Esophagus squamous epithelium (tissue), 5 donors: ENCODE measurements at places on chromosomes 16 and 17.

- no peak for DNase-seq
Measured at GRCh38 chr17:81239714-81240555, 817 bp downstream of the NDUFAF8 start.

DNA sequence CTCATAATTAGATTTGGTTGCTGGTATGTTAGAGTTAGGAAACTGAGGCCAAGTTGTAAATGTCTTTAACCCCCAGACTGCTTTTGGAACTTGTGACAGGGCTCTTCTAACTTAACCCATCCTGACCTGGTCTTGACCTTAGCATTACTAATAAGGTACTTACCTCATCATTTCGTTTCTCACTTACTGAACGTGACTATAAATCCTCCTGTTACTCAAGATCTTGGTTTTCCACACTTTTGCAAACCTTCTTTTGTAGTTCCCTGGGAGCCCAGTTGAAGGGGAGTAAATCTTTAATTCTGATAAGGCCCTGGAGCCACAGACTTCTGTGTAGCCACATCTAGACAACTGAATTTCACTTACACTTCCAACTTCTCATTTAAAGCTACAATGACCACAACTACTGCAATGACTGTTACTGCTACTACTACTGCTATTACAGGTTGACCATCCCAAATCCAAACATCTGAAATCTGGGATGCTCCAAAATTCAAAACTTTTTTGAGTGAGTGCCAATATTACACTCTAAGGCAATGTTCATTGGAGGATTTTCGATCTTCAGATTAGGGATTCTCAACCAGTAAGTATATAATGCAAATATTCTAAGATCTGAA lies 248.8 kb upstream of the TBX2 start:
- no peak for DNase-seq

DNA sequence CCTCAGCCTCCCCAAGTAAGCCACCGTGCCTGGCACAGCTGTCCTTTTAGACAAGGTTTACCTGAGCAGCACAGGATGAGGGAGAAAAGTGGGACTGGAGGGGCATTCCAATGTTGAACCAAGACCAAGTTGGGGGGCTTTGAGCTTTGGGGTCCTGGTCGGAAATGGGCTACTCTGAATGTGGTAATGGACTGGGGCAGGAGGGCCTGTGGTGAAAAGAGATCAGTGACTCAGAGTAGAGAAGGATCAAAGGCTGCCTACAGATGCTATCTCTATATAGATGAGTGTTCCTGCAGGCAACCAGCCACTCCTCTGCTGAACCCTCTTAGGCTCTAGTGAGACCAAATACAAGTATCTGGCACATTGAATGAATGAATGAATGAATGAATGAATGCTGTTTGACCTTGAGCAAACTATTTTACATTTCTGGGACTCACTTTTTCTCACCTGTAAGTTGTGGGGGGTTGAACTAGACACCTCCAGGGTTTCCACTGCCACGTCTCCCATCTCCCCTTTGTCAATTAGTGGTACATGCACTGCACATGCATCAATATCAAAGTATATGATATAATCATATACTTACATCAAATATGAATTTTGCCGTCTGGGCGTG lies 26.3 kb upstream of the ETV4 start:
- no peak for DNase-seq

- no peak for DNase-seq
Measured at GRCh38 chr17:44363613-44364159, at the start of gene FAM171A2. TSS of gene FAM171A2 (minus strand) at chr17:44363853. CDS start at chr17:44363714, 139 bp downstream.

DNA sequence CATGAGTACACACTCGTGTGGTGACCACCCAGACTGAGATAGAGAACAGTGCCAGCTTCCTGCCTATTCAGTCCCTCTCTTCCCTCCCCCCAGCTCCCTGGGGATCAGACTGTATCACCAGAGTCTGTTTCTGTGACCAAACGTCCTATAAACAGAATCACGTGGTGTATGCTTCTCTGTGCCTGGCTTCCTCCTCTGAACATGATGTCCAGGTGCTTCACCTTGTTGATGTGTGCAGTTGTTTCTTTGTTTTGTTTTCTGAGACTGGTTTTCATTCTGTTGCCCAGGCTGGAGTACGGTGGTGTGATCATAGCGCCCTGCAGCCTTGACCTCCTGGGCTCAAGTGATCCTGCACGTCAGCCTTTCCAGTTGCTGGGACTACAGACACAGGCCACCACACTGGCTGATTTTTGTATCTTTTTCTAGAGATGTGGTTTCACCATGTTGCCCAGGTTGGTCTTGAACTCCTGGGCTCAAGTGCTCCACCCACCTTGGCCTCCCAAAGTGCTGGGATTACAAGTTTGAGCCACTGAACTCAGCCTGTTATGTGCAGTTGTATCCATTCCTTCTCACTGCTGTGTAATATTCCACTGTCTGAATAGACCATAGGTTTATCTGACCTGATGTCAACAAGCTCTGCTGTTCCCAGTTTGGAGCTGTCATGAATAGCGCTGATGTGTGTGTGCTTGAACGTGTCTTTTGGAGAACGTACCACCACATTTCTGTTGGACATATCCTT lies 28.9 kb upstream of the PRM1 start:
- DNase-seq = peak; percentile 29

DNA sequence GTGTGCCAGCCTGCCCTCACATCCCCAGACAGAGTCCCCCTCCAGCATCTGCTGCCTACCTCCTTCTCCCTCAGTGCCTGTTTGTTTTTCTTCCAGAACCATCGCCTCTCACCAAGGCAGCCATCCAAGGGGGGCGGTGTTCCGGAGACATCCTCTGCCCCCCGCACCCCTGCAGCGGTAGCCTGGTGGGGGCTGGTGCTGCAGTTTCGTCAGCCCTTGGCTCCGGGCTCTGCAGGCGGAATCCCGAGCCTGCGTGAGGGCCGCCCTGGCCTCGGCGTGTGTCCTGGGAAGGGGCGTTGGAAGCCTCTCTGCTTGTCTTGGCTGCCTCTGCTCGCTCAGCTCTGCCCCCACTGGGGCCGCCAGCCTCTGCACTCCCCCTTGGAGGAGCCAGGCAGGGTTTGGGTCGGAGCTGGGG lies 126.0 kb upstream of the CIBAR2 start:
- DNase-seq = no peak

DNA sequence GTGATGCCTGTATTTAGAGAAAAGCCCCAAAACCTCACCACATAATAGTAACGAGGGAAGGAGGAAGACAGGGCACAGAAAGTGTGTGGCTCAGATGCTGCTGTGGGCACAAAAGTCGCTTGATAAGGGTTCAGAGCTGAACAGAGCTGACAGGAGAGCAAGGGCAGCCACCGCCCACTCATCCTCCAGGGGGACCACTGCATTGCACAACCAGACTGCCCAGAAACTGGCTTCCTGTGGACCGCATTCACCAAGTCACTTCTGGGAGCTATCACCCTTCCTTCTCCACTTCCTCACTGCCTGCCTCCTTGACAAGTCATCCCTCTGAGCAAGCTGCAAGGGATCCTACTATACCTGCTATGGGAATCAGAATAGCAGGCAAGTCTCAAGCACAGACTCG lies 512.4 kb upstream of the CDH11 start:
- DNase-seq = no peak

- no peak for DNase-seq
Measured at GRCh38 chr17:21171309-21171922, 42.5 kb downstream of the TMEM11 start.

DNA sequence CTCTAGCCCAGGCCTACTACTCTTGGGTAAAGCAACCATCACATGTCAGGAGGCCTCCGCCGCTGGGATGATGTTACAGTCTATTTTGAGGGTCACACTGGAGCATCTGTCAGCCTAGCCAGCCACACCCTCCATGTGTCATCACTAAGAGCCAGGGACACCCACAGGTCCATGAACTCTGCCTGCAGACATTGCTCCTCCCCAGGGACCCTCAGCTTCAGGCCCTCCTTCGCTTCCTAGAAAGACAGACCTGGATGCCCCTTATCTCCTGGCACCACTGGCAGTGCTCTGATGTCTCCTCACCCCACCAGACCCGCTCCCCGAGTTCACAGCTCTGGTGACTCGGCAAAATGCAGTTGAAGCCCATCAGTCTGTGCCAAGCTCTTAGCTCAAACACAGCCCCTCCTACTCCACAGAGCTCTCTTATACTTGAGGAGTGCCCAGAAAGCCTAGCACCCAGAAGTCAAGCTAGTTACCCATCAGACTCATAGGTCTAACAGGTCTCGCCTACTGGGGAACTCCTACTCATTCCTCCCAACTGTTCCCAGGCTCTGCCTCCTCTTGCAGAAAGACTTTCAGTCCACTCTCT lies 5.9 kb downstream of the RANBP10 start:
- no peak for DNase-seq

DNA sequence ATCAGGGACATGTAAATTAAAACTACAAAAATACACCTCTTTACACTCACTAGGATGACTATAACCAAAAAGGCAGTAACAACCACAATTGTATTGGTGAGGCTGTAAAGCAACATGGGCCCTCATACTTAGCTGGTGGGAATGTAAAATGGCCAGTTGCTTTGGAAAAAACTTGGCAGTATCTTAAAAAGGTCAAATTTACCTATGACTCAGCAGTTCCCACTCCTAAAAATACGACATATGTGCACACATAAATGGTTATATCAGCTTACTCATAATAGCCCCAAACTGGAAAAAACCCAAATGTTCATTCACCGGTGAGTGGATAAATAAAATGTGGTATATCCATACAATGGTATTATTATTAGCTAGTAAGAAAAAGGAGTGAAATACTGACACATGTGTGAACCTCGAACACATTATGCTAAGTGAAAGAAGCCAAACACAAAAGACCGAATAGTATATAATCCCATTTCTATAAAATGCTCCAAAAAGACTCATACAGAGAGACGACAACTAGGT lies 391.4 kb downstream of the NPIPA8 start:
- no peak for DNase-seq

GRCh38 chr17:50764734-50765149 lies 2.6 kb downstream of the ANKRD40CL start:
- no peak for DNase-seq

GRCh38 chr17:77233635-77234334 lies 93.0 kb downstream of the SEC14L1 start:
- DNase-seq = no peak

- DNase-seq = no peak
Measured at GRCh38 chr16:6498858-6499257, 833.8 kb upstream of the RBFOX1 start.

DNA sequence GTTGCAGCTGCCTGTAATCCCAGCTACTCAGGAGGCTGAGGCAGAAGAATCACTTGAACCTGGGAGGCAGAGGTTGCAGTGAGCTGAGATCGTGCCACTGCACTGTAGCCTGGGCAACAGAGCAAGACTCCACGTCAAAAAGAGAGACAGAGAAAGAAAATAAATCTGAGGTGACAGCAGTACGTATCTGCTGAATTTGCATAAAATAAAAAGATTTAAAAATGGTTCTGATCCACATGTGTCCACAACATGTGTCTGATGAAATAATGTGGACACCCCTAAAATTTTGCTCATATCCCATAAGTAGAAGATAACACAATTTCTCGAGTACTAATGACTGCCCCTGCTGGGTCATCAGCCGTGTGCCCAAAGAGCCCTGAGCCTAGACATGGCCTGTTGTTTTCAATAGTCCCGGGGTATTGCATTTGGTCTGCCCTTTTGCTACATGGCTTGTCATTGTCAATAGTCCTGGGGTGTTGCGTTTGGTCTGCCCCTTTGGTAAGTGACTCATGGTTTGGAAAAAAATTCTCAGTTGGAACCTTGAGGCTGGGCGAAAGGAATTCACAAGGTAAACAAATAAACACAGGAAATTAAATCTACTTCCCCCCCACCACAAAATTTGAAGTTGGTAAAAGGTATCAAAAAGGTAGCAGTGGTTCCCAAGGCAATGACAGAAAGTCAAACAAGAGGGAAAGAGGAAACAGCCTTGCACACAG lies 434.6 kb upstream of the MAF start:
- no peak for DNase-seq

- DNase-seq = no peak
Measured at GRCh38 chr17:796609-797008, 14.5 kb downstream of the MRM3 start.

DNA sequence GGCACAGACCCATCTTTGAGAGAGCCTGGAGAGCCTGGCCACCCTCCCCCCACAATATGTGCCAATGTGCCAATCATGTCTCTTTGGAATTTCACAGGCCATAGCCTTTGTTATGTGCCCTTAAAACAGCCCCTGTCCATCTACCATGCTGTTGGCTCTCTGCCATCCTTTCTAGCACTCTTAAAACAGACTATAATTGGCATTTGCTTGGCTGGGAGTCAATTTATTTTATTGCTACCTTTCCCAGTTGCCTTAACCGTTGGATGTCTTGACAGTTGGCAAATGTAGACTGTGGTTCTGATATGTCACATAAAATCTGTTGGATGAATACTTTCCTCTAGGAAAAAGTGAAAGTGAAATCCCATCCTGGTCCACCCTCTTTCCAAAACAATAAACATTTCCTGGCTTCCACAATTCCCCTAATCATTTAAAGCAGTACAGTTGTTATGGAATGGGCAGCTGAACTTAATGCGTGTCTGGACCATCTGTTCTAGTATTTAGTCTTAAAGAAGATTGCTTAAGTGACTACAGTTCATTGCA lies 394.0 kb downstream of the KCNJ2 start:
- DNase-seq = no peak

GRCh38 chr17:21425321-21425720 lies 49.2 kb downstream of the KCNJ12 start:
- DNase-seq = no peak

- no peak for DNase-seq
Measured at GRCh38 chr16:4273858-4274311, 1.1 kb upstream of the TFAP4 start.

DNA sequence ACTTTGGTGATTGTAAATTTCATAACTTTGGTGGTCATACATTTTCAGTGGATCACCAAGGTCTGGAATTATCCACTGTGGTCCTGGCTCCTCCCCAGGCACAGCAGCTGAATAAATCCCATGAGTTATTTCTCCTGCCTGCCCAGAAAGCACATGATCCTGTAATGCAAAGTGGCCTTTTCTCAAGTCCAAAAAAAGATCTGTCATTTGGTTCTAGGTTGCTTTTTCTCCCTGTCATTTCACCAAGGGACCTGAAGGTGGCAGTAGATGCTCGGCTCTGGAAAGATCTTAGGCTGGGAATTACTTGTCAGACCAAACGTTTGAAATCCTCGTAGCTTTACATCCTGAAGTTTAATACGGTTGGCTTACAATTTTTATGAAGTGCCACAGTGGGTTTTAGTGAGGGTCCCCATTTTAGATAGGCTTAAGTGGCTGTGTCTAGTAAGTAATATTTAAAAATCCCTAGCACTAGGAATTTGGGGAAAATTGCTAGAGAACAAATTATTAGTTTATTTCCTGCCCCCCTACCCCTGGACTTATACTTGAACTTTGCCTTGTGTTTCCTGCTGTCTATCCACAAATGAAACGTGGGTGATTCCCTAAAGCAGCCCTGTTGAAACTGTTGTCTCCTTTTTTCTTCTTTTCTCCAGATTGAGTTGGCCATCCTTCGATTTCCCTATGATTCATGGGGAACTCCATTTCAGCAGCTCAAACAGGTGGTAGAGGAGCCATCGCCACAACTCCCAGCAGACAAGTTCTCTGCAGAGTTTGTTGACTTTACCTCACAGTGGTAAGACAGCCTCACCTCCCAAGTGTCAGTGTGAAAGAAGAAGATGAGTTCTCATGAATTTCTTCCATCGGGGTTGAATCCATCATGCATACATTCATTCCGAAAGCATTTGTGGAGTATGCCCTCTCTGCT lies 111.7 kb downstream of the MAP2K6 start:
- DNase-seq = no peak

- no peak for DNase-seq
Measured at GRCh38 chr17:16419074-16419928, 3.9 kb downstream of the TRPV2 start.

- DNase-seq = no peak
Measured at GRCh38 chr17:12730421-12730820, 58.9 kb upstream of the ARHGAP44 start.
